ENCODE measurements at places on chromosomes 3 and 15. TPM values are rescaled to one million over a fixed set of nuclear protein-coding genes. Genes with fewer than 3 reads are reported as not detected.

GHRL gene
- not detected for total RNA-seq

MYEF2 gene
- total RNA-seq: 1.7 TPM

GOLGA6A gene
- total RNA-seq: not detected

KLHL40 gene
- total RNA-seq: not detected

C3orf22 gene
- total RNA-seq: not detected

ATP13A4 gene
- total RNA-seq: not detected

Data from GM23248 (cell line).